A172 (cell line): ENCODE measurements at places on chromosomes 5 and 9. TPM values are rescaled to one million over a fixed set of nuclear protein-coding genes. Genes with fewer than 3 reads are reported as not detected.

DNLZ gene
- total RNA-seq = 40.1 and 84.2 TPM in 2 replicates

PDZD2 gene
- 0.14 and 0.16 TPM in 2 replicates for total RNA-seq

GADD45G gene
- 6.0 and 10.2 TPM in 2 replicates for total RNA-seq

UBE2QL1 gene
- total RNA-seq = 0.65 and 1.9 TPM in 2 replicates

HMMR gene
- 87.2 and 94.1 TPM in 2 replicates for total RNA-seq

SLC34A1 gene
- total RNA-seq = 0.05 TPM in 1 of 2 replicates, not detected in the other

IFNB1 gene
- not detected in 2 replicates for total RNA-seq

GLRA1 gene
- not detected in 2 replicates for total RNA-seq
